ENCODE measurements at places on chromosomes 3 and 15. TPM values are rescaled to one million over a fixed set of nuclear protein-coding genes. Genes with fewer than 3 reads are reported as not detected.

- no peak for DNase-seq
These were observed 297.9 kb downstream of the FHIT start for GRCh38 chr3:60953351-60953750.

DNA sequence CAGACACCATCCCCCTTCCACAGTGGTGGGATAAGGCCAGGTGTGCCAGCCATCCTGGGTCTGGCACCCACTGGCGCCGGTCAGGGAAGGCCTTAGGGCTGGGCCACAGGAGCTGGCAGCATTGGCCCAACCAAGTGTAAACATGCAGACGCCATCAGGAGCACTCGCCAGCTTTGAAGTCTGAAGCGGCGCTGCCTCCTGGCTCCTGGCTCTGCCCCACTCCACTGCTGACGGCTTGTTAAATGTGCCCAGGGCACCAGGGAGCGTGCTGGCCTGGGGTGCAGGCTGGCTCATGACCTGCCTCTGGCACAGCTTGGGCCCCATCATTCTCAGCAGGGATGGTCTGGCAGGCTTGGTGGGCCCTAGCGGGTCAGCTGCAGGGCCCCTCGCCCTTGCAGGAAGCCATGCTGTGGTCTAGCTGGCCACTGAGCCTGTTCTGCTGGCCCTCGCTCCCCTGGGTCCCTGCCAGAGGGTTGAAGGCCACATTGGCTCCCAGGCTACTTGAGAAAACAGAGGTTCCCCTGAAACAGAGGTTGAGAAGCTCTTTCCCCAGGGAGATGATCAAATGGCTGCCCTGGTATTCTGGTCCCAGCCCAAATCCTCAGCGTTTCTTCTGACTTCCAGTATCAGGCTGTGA, 116.6 kb downstream of the DNAJB8 start:
- no peak for DNase-seq

The ARPP19 gene
- total RNA-seq, result 120 TPM

- DNase-seq, result no peak
These were observed 332.2 kb upstream of the GOLIM4 start for GRCh38 chr3:168427835-168428475.

DNA sequence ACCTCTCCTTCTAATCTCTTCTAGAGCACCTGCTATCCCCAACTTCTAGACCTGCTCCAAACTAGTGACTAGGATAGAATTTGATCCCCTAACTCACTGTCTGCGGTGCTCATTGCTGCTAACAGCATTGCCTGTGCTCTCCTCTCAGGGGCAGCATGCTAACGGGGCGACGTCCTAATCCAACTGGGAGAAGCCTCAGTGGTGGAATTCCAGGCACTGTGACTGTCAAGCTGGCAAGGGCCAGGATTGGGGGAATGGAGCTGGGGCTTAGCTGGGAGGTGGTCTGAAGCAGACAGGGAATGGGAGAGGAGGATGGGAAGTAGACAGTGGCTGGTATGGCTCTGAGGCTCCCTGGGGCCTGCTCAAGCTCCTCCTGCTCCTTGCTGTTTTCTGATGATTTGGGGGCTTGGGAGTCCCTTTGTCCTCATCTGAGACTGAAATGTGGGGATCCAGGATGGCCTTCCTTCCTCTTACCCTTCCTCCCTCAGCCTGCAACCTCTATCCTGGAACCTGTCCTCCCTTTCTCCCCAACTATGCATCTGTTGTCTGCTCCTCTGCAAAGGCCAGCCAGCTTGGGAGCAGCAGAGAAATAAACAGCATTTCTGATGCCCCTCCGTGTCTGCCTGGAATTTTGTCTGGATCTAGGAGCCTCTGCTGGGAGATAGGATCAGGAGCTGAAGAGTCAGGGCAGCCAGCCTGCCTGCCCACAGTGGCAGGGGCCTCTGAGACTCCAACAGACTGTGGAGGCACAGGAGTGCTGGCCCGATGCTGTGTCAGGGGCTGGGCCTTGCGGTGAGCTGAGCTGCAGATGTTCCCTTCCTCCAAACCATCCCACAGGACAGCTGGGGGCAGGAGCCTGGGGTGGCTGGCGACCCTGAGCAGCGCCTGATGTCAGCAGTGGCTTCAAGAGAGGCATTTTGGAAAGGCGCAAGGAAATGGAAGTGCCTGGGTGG, 3.0 kb downstream of the ISLR start:
- no peak for DNase-seq

GRCh38 chr3:69539134-69539533, 153.2 kb upstream of the FRMD4B start:
- no peak for DNase-seq

The GALNT15 gene
- 1.9 TPM for total RNA-seq

The TPRG1 gene
- total RNA-seq, result 0.43 TPM

GRCh38 chr3:28949580-28949979, 331.3 kb upstream of the RBMS3 start:
- DNase-seq, result no peak

GRCh38 chr3:40779039-40779438, 254.3 kb downstream of the ZNF621 start:
- DNase-seq, result no peak

The TTBK2 gene
- 7.7 TPM for total RNA-seq

DNA sequence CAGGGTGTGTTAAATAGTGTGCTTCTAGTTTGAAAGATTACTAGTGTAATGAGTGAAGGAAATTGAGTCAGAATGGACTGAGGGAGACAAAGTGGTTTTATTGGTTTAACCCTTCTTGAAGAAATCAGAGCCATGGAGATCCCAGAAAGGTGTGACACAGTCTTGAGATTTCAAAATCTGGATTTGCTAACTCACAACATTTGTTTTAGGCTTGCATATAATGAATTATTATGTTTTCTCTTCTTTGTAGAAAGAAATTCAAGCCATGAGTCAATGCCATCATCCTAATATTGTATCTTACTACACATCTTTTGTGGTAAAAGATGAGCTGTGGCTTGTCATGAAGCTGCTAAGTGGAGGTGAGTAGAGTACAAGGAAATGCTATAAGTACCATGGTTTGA, 25.1 kb downstream of the OXSR1 start:
- DNase-seq, result no peak

GRCh38 chr3:42498791-42499477, 3.5 kb upstream of the VIPR1 start:
- DNase-seq, result no peak

DNA sequence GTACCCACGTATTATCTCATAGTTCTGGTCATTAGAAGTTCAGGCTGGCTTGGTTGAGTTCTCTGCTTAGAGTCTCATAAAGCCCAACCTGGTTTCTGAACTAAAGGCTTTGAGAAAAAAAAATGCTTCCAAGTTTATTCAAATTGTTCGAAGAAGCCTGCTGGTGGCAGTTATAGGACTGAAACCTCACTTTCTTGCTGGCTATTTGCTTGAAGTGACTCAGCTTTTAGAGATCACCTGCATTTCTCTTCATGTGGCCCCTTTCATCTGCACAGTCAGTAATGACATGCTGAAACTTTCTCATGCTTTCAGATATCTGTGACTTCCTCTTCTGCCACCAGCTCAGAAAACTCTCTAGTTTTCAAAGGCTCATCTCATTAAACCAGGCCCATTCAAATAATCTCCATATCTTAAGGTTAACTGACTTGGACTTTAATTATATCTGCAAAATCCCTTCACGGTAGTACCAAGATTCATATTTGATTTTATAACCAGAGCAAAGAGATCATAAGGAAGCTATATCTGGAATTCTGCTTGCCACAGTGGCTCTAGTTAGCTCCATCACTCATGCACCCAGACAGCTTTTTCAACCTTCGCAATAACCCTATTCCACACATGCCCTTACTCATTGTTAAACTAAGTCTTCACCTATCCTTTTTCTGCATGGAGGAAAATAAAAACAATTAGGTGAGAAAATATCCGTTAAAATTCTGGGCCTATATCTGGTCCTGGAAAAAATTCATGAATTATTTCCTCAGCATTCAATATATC, 433.8 kb upstream of the CBLB start:
- DNase-seq, result peak; percentile 8

DNA sequence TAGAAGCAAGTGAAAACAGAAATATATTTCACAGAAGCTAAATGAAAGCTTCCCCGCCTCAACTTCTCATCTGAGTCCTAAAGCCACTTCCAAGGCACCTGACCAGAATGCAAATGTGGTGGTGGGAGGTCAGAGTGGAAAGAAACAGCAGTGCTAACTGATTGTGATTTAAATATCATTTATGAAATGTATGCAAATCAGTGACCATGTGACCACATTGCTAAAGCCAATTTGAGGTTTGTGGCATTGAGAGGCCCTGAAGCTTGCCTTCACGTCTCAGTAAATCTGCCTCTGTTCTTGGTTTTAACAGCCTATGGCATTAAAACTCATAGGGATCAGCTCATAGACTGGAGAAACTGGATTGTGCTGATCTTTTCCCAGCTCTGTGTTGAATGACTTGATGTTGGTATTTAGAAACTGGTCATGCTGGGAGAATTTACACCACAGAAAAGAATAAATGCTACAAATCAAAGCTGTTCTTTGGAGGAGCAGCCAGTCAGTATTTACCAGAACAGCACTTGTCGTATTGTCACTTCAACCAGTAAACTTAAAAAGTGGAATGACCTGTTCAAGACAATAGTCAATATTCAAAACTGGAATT, 481.4 kb upstream of the ALCAM start:
- DNase-seq, result no peak

GRCh38 chr3:173893835-173894234, 496.3 kb downstream of the NLGN1 start:
- no peak for DNase-seq

The LTF gene
- 1.8 TPM for total RNA-seq

- DNase-seq, result no peak
These were observed 54.6 kb downstream of the STRIT1 start for GRCh38 chr3:155238845-155239244.

The RTP3 gene
- 0.64 TPM for total RNA-seq

The ANAPC13 gene
- 119 TPM for total RNA-seq

Data from hepatocyte (in vitro differentiated cells).